ENCODE measurements at places on chromosomes 4 and X.

DNA sequence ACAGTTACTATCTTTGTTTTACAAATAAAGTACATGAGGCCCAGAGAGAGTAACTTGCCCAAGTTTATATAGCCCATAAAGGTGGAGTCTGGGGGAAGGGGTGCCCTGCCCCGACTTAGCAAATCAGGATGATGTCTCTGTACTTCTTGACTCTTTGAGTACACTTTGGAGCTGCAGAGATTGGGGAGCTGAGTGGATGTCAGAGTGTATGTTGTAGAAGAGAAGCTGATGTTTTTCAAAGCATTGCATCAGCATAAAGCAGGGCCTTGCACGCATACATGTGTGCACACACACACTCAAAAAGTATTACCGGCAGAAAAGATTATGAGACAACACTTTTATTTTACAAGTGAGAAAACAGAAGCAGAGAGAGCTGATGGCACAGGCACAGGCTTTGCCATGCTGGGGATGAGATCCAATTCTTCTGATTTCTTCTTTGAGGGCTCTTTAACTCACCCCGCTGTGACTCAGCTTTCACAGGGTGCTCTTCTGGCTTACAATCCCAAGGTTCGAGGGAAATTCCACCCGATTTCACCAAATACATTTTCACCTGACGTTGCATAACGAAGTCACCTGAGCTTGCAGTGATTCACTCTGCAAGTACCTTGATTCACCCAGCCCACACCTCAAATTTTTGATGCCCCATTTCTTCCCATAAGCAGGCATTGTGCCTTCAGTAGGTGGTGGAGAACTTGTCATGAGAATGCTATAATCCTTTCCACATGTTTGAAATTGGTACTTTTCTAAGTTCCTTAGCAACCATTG is 292.8 kb upstream of the BOD1L1 start:
- no peak for DNase-seq

DNA sequence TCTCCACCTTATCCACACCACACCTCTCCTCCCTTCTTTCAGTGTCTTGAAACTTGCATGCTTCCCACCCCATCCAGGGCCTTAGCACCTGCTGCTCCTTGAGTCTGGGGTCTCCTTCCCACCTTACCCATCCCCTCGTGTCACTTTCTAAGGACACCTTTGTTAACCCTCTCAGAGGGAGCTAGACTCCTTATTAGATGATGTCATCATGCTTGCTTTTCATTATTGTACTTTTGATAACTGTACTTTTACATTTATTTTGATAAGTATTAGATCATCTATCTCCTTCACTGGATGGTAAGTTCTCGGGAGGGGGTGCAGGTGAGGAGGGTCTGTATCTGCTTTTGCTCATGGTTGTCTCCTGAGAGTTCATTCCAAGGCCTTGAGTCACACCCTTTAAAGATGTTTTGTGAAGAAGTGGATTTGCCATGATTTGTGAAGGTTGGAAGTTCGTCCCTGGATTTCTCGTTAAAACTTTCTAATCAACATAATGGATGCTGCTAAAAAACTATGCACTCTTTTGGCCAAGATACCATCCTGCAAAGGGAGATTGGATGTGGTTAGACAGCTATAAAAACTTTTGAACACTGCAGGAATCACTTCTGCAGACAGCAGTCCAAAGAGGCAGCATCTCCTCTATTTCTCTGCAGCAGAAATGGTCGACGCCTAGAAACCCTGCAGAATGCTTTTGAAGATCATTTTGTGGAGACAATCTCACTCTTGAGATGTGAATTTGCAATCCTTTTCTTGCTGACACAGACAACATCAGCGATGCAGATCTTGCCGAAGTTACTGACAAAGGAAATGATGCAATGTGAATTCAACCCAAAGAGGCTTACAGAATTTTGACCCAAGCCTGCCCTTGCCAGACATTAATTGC is 69.6 kb downstream of the ENPP6 start:
- DNase-seq = peak; percentile 13

DNA sequence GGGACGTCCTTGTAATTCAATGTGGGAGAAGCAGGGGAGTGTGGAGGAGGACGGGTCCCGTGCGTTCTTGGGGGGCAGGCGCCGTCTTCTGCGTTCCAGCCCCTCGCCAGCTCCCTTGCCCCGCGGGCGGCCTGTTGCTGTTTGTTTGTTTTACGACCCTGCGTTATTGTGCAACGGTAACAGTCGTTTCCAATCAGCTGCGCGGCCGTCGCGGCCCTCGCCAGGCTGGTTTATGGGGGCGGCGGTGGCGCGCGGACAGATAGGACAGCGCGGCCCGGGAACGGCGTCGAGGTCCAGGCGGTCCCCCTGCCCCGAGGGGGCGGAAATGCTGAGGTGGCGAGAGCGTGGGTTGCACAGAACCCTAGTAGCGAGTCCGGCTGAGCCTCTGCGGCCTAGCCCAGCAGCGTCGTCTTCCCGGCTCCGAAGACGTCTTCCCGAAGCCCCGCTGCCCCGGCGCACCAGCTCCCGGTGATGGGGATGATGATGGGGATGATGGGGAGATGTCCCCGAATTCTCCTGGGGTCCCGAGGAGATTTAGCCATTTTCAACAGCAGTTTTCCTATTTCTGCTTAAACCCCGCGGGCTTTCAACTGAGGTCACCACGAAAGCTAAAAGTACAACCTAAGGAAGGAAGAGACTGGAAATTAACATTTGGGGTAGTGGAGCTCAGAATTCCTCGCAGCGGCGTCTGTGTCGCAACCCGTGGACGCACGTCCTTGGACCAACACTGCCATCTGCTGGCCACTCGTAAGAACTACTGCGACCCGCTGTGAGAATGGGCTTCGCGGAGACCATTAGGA is 4.8 kb downstream of the PDGFRA start:
- DNase-seq = peak; percentile 69

GRCh38 chr4:85302756-85303155 is 172.2 kb upstream of the ARHGAP24 start:
- no peak for DNase-seq

- DNase-seq = peak; percentile 9
These were observed 59.2 kb downstream of the SLC7A11 start for GRCh38 chr4:138182838-138183426.

DNA sequence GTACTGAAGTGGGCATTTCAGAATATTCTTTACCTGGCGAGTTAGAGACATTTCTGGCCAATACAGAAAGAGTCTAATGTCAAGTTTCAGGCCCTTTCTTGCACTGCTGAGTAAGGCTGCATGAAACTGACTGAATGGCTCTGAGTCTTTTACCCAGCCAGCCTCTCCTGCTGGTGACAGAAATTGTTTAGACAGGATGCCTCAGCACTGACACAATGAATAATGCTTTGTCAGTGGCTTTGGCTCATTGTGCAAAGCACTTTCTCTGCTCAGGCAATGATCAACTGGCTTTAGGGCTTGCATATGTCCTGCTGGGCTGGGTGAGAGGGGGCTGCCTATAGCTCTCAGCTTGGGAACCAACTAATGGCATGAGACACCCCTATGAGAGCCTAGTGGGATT is 45.5 kb downstream of the CLNK start:
- DNase-seq = no peak

Measured in activated CD4-positive, alpha-beta T cell treated with anti-CD3 and anti-CD28 coated beads, Interleukin-10, Interleukin-2, amounts not matched to agents 100 ng/mL and 50 ng/mL, durations not matched to agents 16 hours and 8 hours (primary cell).